Hippocampal formation (tissue), 2 donors: ENCODE measurements at places on chromosomes 6 and 20.

GRCh38 chr6:88865275-88865674, 98.1 kb downstream of the RNGTT start:
- DNase-seq = no peak

GRCh38 chr20:33164763-33165095, 3.2 kb upstream of the BPIFA2 start:
- no peak for DNase-seq

DNA sequence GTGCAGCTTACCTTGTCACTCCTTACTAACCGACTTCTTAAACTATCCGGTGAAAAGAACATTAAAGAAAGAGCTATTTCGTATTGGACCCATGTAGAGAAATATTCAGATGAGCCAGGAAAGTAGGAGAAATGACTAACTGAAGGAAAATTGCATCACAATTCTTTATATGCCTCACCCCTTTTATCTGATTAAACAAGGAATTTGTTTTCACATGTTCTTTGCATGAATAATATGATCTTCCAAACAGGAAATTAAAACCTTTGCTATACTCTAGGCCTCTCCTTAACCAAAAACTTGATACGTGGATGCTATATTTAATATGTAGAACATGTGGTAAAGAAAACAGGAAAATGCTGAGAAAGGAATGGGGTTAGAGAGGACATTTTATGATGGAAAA, 41.9 kb upstream of the LRRC1 start:
- DNase-seq = no peak

DNA sequence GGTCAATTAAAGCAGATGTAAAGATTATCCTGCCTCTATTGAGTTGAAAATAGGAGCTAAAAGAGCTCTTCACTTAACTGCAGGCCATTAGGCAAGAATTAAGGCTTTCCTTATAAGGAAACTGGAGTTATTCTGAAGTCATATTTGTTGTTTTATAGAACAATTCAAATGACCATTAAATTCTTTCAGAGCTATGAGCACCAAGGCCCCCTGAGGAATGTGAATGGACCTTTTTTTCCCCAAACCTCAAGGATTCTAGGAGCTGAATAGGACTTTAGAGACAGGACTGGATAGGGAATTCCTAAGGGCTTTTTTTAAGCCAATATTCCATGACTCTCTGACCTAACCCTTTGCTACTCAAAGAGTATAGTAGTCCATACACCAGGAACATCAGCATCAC, 565.7 kb upstream of the BTBD3 start:
- DNase-seq = no peak

DNA sequence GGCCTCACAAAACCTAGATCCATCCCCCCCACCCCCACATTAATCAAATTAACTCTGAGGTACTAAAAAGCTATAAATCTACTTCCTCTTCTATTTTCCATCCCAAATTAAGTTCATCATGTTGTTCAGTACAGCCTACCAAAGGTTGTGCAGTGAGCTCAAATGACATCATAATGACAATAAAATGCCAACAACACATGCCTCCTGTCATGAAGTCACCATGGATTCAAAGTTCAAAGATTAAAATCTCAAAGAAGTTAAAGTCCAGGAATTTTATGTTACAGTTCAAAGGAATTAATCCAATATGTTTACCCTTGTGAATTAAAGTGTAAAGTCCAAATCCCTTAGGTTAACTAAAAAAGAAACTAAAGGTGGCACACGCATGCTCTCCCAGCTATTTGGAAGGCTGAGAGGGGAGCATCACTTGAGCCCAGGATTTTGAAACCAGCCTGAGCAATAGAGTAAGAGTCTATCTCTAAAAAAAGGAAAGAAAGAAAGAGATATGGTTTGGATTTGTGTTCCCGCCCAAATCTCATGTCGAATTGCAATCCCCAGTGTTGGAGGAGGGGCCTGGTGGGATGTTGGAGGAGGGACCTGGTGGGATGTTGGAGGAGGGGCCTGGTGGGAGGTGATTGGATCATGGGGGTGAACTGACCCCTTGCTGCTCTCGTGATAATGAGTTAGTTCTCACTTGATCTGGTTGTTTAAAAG, 25.7 kb upstream of the SIRT5 start:
- DNase-seq = no peak

DNA sequence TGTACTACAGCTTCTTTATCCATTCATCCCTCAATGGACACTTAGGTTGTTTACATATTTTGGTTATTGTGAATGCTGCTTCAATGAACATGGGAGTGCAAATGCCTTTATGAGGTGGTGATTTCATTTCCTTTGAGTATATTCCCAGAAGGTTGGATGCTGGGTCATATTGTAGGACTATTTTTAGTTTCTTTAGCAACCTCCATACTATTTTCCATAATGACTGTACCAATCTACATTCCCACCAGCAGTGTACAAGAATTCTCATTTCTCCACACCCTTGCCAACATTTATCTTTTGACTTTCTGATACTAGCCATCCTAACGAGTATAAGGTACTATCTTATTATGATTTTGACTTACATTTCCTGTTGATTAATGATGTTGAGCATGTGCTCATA, 269.0 kb downstream of the C6orf118 start:
- DNase-seq = no peak

DNA sequence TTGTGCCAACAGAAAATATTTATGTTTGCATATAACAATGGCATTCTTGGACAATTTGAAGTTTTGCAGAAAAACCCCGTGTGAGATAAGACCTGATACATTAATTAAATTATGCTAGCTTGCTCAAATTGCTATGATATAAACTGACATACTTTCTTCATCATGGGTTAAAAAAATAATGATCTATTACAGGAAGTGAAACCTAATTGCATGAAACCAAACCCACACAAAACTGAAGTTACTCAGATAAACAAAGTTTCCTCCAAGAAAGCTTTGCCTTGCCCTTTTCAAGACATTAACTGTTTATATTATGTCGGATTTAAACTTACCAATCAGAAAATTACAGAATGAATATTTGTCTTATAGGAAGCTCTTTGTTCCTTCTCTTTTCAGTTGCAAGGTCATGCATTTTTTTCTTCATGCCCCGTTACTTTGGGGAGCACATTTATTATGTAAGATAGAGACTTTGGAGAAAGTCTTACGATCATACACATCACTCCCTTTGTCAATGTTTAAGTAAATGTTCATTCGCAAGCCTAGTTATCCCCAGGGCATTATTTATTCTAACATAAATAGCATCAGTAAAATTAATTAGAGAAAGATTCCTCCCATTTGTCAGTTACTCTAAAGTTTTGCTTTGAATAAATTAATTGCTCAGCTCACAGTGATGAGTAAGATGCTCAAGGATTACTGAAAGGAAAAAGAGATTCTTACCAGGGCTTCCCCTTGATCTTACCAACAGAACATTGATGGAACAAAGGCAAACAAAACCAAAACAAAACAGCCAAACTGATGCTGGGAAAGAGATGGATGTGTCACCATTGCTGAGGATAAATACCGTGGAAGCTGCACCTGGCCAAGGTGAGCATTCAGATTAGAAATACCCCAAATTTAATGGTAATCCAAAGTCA, 14.8 kb upstream of the TMEM244 start:
- DNase-seq = no peak

DNA sequence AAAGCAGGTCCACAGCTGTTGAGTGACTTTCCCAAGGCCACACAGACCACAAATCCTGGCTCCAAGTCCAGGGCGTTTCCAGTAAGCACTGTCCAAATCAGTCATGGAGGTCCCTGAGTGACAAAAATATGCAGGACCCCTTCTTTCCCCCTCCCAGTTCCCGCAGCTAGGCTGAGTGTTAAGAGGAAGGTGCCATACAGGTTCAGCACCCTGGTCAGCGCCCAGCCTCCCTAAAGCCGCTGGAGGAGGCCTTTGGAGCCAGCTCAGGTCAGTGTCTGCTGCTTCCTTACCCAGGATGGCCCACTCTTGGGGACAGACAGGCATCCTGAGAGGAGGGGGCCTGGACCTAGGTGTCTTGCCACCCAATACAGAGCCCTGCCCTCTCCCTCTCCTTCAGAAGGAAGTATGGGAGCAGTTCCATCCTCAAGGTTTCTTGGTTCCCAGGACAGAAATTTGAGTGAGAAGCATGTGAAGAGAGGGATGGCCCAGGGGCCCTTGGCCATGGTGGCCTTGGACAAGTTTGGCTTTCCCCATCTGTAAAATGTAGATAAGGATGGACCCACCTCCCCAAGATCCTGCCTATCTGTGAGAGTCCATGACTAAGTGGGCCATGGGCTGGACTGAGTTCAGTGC, 13.2 kb downstream of the TMEM74B start:
- no peak for DNase-seq

- no peak for DNase-seq
Measured at GRCh38 chr6:169158174-169158573, 95.5 kb downstream of the THBS2 start.

DNA sequence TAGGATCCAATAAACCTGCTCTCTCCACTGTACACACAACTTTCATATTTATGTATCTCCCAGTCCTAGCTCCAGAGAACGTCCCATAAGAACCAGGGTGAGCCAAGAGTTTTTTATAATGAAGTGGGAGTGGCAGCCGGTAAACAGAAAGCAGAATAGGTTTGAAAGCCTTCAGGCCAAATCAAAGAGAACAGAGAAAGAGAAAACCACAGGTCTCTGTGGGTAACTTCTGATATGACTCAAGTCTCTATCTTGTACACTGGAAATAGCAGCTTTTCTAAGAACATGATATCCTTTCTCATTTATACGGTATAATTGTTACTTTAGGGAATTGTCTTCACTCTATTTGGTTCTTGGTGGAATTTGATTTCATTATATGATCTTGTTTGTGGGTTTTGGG, 273.6 kb downstream of the PACRG start:
- DNase-seq = no peak

DNA sequence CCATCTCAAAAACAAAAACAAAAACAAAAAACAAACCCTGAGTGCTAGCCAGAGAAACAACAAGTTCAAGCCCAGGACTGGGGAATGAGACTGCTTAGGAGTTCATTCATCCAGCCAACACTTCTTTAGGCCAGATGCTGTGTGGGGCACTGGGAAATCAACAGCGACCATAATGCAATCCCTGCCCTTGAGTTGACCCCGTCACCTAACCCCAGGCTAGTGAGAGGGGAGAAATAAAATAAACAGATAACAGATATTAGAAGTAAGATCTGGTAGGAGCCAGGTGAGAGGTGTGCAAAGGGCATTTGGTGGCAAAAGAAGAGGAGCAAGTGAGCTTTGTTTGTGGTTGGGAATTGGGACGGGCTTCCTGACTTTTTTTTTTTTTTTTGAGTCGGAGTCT, 4.9 kb upstream of the RPL10A start:
- DNase-seq = no peak

- DNase-seq = no peak
Measured at GRCh38 chr20:15675813-15676484, 897.3 kb downstream of the KIF16B start.

DNA sequence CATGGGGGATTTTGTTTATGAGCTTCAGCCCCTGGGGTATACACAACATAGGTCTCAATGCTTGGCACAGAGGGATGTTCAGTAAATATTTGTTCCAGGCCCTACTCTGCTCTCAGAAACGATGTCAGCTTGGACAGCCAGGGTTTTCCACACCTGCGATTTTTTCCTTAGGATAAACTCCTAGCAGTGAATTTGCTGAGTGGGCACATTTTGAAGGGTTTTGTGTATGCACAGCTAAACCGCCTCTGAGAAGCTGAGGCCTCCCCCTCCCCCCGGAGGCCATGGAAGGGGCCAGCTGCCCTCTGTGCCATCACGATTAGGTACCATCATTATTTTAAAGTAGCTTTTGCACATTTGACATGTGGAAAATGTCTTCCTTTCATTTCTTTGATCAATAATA, 199.5 kb downstream of the TAF4 start:
- DNase-seq = no peak

DNA sequence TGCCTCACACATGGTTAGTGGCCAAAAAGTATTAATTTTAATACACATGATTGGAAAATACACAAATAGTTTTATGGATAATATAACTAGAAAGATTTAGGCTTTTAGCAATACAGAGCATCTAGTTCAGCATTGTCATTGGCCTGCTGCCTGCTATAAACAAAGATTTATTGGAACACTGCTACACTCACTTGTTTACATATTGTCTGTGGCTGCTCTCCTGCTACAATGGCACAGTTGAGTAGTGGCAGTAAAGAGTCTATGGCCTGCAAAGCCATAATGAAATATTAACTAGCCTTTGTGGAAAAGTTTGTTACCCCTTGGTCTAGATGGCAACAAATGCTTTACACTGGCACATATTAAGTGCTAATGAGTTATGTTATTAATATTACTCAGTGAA, 37.8 kb downstream of the ZNF451 start:
- DNase-seq = no peak

- DNase-seq = no peak
Measured at GRCh38 chr6:12718015-12718414, 1.4 kb downstream of the PHACTR1 start.

DNA sequence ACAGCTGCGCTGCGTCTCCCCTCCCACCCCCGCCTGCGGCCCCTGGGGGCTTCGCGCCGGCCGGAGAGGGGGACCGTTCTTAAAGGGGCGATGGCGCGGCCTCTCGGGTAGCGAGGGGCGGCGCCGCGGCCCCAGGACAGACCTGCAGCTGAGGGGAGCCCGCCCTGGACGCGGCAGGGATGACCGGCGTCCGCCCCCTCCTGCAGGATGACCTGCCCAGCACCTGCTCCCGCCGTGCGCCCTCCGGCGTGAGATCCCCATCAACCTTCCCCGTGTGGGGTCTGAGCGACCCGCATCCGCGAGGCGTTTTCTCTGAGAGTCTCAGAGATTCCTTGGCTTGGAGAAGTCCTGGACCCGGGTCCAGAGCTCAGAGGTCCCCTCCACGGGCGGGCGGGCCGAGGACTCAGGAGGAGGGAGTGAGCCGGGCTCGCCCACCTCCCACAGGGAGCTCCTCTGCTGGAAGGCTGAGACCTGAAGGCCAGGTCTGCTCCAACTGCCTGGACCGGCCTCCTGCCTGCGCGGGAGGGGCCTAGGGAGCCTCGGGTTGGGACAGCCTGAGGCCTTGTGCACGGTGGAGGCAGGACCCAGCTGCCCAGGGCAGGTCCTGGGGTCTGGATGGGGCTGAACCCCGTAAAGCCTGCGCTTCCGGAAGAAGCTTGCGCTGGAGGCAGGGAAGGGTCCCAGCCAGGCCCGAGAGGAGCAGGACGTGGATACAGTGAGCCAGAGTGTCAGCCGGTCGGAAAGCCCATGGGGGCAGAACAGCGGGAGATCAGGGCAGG, 532 bp upstream of the NKAIN4 start:
- DNase-seq = no peak

DNA sequence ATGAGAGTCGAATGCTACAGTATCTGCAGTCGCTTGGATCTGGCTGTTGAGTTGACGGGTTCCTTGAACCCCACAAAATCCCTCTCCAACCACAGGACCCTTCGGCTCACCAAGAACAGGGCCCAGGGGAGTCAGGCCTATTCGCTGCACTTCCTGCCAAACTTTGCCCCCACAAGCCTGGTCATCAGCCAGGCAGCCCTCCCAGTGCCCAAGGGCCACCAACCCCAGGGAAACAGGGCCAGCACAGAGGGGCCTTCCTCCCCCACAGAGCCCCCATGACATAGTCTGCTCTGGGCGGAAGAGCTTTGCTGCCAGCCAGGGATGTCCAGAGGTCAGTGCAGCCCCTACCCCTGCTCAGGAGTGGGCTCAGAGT, 34.5 kb upstream of the MRGBP start:
- DNase-seq = no peak

- DNase-seq = no peak
Measured at GRCh38 chr6:56024931-56025330, 149.5 kb upstream of the BMP5 start.

- no peak for DNase-seq
Measured at GRCh38 chr6:11212664-11213063, 19.8 kb downstream of the NEDD9 start.
